ENCODE measurements at places on chromosomes 4 and X. TPM values are rescaled to one million over a fixed set of nuclear protein-coding genes. Genes with fewer than 3 reads are reported as not detected.

PRDM5 gene
- 24.3 TPM for total RNA-seq

BMPR1B gene
- 1.5 TPM for total RNA-seq

FBXO8 gene
- total RNA-seq = 38.6 TPM

CAPN6 gene
- 0.62 TPM for total RNA-seq

MUC7 gene
- not detected for total RNA-seq

SLC38A5 gene
- total RNA-seq = 2.2 TPM

XK gene
- total RNA-seq = 6.8 TPM

PRKX gene
- total RNA-seq = 3.8 TPM

TRO gene
- total RNA-seq = 4.6 TPM

ASB12 gene
- total RNA-seq = 4.1 TPM

PNMA5 gene
- not detected for total RNA-seq

KLHL4 gene
- 2.0 TPM for total RNA-seq

SMPX gene
- 732 TPM for total RNA-seq

LUZP4 gene
- total RNA-seq = not detected

CLGN gene
- 44.7 TPM for total RNA-seq

LDB2 gene
- 33.3 TPM for total RNA-seq

EDA gene
- total RNA-seq = 5.9 TPM

FAT1 gene
- 90.7 TPM for total RNA-seq

DCAF4L1 gene
- 0.46 TPM for total RNA-seq

FAAH2 gene
- total RNA-seq = 0.19 TPM

ZNF157 gene
- 0.11 TPM for total RNA-seq

NWD2 gene
- not detected for total RNA-seq

RASGEF1B gene
- 2.4 TPM for total RNA-seq

Measured in cardiac septum (tissue), 1 donor.